ENCODE measurements at places on chromosomes 12 and 14.

DNA sequence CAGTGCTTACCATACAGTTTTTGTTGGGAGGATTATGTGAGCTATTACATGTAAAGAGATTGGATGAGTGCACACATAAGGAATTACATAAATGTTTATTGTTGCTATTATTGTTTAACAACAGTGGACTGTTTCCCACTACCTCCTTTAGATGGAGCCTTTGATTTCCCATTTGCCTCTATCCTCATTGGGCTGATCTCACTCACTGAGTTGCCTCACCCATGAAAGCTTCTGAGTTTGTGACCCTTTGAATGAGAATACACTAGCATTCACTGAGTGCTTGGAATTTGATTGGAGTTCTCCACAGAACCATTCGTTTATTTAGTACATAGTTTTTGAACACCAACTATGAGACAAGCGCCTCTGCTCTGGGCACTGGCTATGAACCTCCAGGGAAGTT is 121.0 kb downstream of the HELB start:
- no peak for DNase-seq

GRCh38 chr14:31068235-31068634 is 42.1 kb upstream of the STRN3 start:
- DNase-seq: no peak

- no peak for DNase-seq
Observed at GRCh38 chr12:117063162-117063911, 35.9 kb downstream of the TESC start.

GRCh38 chr12:93483151-93483807 is 16.0 kb downstream of the MRPL42 start:
- DNase-seq: no peak

GRCh38 chr12:6646276-6647082 is 753 bp downstream of the ACRBP start:
- DNase-seq: no peak

- DNase-seq: no peak
Observed at GRCh38 chr14:69354383-69355153, 43.5 kb downstream of the ERH start.

DNA sequence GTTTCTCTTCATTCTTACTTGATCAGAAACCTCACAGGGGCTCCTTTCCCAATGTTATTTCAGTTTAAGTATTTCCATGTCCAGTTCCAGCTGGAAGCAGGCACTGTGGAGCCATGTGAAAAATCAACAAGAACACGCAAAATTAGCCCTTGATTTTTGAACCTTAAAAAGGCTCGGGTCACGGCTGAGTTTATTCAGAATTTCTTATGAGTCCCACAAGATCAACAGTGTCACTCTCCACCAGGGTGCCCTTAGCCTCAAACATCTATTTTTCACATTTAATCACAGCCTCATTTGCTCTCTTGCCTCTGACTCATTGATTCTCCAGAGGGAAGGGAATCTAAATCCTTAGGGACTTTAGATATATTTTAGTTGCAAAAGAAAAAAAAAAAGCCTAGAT is 157.7 kb upstream of the AVPR1A start:
- DNase-seq: no peak

- DNase-seq: peak; percentile 44
Observed at GRCh38 chr12:22626406-22626805, 1.4 kb downstream of the ETNK1 start.

DNA sequence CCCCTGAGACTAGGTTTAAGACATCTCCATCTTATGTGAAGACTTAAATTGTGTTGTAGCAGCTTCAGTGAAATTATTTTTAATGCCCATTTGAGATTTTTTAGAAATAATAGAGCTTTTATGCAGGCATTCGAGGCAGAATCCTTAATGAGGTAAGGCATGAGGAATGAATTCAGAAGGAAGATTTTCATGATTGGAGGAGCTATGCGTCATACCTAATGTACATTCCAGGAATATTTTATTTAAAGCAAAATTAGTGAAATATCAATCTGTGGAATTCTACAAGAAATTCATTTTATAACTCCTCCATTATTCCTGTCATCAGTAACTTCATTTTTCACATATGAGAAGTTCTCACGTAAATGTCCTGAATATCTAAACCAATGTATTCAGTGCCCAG is 36.0 kb upstream of the GARIN6 start:
- DNase-seq: peak; percentile 28

DNA sequence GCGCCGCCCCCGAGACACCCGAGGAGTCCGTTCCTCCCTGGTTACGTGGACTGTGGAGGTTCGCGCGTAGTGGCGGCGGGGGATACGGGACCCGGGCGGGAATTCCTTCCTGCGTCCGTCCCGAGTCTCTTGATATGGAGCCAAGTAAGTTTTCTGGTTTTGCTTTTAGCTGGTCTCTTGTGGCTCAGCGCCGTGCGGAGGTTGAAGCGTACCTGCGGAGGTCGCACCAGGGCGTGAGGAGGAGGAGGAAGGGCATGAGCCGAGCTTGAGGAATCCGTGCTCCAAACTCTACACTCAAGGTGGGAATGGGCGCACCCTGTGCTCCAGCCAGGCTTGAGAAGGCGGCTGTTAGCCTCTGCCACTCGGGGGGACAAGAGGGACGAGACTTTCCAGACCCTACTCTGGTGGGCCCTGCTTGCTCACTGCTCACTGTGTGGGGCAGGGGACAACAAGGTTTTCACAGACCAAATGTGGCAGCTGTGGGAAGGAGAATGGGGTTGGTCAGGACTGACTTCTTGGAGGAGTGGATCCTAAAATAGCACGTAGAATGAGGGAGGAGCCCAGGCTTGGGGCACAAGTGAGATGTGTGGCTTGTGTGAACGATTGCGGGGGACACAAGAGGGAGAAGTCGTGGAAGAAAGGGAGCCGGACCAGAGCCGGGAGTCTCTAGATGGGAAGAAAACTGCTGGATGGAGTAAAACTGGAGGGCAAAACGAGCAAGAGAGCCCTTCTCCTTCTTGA is 577 bp downstream of the ATG101 start:
- DNase-seq: peak; percentile 32

DNA sequence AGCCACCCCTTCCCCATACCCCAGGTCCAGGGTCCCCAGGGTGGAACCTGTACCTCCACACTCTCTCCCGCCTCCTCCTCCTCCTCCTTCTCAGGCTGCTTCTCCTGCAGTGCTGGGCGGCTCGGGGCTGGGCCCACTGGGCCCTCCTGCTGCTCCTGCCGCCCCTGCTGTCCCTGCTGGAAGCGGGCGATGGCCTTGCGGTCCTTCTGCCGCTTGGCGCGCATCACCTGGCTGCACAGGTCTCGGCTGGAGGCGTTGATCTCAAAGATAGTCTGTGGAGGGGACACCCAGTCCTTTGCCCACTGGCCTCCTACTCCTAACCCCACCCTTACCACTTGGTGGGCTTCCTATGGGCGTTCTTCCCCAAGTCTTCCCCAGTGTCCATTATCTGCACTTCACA is 14.5 kb downstream of the CFAP73 start:
- DNase-seq: no peak

DNA sequence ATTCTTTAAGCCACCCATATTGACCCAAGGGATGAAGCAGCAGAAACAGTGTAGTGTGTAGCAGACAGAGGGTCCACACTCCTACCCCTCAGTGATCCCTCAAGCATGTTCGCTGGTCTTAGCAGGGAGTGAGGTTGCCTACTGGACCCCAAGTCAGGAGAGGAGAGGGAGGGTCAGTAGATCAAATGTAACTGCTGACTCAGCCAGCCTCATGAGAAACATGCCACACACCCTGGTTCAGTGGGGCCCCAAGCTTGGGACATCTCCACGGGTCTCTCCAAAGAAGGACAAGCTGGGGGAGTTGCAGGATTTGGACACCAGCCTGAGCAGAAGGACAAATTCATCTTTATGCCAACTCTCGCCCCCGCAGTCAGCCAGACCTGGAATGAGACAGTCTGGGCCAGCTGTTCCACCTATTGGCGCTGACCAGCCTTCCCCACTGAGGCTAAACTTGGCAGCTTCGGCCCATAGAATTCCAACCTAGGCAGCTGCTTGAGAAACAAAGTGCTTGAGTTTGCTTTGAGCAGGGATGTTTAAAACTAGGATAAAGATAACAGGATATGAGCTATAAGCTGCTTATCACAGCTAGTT is 66.0 kb upstream of the ACTN1 start:
- DNase-seq: peak; percentile 91

DNA sequence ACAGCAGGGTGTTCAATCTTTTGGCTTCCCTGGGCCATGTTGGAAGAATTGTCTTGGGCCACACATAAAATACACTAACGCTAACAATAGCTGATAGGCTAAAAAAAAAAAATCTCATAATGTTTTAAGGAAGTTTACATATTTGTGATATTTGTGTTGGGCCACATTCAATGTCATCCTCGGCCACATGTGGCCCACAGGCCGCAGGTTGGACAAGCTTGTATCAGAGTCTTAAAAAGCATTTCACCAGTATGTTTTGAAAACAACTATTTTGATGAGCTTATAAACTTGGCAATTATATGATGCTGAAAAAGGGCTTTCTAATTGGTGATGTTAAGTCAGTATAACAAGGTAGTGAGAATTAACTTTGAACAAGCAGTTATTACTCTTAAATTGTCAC is 78.9 kb downstream of the PIK3C2G start:
- no peak for DNase-seq

DNA sequence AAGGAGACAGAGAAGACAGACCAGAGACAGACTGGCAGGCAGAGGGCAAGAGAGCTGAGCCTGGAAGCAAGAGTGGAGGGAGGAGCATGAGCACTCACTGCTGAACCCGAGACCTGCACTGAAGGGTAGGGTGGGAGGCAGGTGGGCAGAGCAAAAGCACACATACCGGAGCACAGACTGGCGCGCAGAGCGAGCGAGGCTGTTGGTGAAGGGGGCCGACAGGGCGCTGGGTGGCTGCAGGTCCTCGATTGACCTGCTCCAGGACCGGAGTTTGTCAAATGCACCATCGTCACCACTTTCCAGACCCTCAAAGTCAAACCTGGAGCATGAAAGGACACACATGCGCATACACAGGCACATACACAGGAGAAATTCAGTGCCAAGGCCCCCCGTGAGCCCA is 34.9 kb downstream of the PRPF40B start:
- DNase-seq: no peak

DNA sequence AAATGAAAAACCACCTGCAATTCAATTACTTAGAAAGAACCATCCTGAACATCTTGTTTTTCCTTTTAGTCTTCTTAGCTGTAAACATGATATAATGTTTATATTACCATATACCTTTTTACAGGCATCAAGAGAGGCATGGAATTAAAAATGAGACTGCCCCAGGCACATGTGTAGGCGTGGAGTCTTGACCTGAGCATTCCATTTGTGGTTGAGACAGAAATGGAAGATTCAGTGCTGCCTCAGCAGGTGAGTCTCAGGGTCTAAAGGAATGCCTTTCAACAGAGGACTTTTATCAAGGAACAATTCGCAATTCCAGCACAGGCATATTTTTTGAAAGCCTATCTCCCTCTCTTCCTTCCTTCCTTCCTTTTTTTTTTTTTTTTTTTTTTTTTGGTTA is 8.0 kb upstream of the NANOGNB start:
- DNase-seq: no peak

- no peak for DNase-seq
Observed at GRCh38 chr12:77599782-77600467, 230.8 kb upstream of the NAV3 start.

DNA sequence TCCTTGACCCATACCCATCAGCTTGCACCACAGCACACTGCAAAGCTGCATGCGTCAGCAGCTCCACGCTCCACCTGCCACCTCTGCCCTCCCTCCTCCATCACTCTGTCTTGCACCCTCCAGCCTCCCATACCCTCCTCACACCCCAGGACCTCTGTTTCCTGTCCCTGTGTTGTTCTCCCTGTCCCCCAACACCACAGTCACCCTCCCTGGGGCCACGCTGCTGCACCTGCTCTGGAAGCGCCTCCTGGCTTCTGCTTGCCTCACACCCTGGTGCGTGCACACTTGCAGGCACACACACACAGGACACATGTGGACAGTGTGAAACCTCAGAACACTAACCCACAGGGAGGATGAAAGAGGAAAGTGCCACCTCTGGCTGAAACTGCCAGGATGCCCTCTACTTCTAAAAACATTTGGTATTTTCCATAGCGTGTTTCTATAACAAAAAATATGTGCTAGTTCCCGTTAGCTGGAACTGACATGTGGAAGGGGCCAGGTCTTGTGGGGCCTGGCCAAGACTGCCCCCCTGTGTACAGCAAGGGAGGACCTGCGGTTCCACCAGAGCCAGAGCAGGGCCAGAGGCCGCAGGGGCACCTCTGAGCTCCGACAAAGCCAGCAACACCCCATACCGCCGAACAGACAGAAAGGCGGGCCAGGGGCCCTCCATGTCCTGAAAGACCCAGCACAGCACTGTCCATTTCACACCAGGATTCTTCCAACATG is 10.0 kb downstream of the BRF1 start:
- no peak for DNase-seq

GRCh38 chr12:99054601-99055128 is 409.6 kb downstream of the APAF1 start:
- no peak for DNase-seq

DNA sequence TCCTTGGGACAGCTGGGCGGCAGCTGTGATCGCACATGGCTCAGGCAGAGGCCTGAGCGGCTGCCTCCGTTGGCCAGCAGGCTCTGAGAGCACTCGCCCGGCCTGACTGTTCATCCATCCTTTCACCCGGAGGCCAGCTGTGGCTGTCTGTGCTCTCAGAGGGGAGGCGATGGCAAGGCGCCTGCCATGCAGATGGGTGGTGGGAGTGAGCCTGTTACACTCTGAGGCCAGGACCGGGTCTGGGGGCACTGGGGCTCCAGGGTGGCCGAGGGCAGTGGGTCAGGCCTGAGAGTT is 292.3 kb downstream of the TMEM121 start:
- DNase-seq: no peak

DNA sequence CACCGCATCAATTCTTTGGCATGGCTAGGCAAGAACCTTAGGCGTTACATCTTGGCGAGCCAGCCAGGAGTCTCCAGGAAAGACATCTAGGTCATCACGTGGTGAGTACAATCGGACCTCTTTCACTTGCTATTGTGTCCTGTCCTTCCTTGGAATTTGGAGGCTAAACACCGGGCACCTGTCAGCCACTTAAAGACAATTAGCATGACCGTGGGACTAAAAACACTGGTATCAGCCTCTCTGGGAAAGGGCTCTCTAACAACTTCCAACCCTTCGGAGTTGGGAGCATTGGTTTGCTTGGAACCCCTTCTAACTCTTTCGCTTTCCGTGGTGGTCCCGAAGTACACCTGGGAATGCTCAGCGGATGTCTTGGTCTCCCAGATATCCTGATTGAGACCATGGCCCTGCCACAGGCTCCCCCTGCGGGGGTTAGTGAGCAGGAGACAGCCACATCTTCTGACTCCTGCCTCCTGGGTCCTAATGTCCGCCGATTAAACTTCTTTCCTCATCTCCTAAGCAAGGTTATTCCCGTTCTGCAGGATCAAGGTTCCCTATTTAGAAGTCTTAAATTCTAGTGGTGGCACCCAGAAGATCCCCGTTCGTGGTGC is 971.7 kb downstream of the FSCB start:
- no peak for DNase-seq

DNA sequence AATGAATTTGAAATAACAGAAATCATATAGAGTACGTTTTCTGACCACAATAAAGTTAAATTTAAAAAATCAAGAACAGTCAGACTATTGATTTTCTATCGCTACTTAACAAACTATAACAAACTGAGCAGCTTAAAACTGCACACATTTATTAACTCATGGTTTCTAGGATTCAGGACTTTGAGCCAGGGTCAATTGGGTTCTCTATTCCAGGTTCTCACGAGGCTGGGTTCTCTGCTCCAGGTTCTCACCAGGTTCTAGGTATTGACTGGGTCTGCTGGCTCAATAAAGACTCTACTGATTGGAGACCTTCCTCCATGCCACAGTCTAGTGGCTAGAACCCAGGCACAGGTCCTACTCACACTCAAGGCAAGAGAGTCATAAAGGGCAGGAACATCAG is 22.8 kb downstream of the ABCC9 start:
- DNase-seq: no peak

GRCh38 chr12:6088921-6089747 is 35.3 kb downstream of the VWF start:
- peak; percentile 62 for DNase-seq
